SJSA1 (cell line): ENCODE measurements at places on chromosomes 3 and 15.

DNA sequence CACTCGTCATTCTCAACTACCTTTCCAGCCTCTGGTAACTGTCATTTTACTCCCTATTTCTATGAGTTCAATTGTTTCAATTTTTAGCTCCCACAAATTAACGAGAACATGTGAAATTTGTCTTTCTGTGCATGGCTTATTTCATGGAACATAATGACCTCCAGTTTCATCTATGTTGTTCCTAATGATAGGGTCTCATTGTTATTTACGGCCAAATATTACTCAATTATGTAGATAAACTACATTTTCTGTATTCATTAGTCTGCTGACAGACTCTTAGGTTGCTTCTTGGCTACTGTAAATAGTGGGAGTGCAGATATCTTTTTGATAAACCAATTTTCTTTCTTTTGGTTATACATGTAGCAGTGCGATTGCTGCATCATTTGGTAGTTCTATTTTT lies 374.9 kb upstream of the ROBO1 start:
- no peaks in the 10 kb centered on the region for H3K4me1 ChIP-seq
- DNase-seq, result no peak
- H3K27me3 ChIP-seq, result no peaks in the 10 kb centered on the region
- H3K27ac ChIP-seq, result no peak overlapping the region
- H3K4me3 ChIP-seq, result no peak overlapping the region

DNA sequence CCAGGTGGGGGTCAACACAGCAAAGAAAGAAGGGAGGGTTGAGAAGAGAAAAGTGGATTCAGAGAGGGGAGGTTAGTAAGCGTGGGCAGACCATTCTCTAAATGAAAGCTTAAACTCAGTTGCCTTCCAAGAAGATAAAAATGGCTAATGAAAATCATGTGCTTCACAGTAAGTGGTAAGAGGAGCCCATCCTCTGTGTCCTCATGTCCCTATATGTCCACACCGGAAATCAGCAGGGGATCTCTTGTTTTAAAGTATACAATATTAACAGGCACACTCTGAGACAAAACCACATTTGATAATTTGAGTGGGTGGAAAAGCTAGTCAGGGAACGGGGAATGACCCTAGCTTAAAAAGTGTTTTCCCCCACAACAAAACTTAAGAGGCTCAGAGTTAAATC lies 4.4 kb upstream of the FOXP1 start:
- DNase-seq, result no peak
- H3K4me1 ChIP-seq, result peaks cover 12% of the 10 kb centered on the region
- no peaks in the 10 kb centered on the region for H3K36me3 ChIP-seq

DNA sequence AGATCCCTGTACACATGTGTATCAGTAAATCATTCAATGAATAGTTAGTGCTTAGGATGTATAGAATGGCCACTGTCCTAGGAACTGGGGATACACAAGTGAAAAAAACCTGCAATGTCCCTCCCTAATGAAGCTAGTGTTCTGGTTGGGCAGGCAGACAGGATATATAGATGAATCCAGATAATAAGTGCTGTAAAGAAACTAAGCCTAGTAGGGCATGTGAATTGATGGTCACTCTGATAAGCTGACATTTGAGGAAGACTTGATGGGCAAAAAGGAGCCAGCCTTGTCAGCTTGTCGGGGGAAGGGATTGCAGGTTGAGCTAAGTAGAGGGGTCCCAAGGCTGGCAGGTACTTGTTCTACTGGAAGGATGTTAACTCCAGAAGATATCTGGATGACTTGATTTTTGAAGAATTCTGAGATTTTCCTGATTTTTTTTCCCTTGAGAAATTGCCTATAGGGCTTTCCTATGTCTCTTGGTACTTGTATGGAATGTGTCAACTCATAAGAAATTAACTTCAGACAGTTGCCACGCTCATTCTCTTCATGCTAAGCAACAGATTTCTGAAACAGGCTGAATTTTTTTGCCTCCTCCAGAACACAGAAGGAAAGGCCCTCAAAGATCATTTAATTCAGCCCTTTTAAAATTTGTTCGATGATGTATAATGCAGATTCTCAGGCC lies 6.3 kb upstream of the KIF23 start:
- H3K4me3 ChIP-seq, result no peak overlapping the region
- no peak for DNase-seq
- H3K27ac ChIP-seq, result no peak overlapping the region
- H3K4me1 ChIP-seq, result peaks cover 46% of the 10 kb centered on the region
- no peaks in the 10 kb centered on the region for H3K27me3 ChIP-seq

- peaks cover 3% of the 10 kb centered on the region; the same call in 1 of the 2 replicates for H3K4me1 ChIP-seq
- no peak overlapping the region for H3K27ac ChIP-seq
- no peaks in the 10 kb centered on the region for H3K27me3 ChIP-seq
- no peak overlapping the region for H3K4me3 ChIP-seq
- H3K36me3 ChIP-seq, result no peaks in the 10 kb centered on the region
These were observed 511.6 kb upstream of the MDFIC2 start for GRCh38 chr3:70824078-70824477.

- no peaks in the 10 kb centered on the region for H3K4me1 ChIP-seq
- H3K36me3 ChIP-seq, result no peaks in the 10 kb centered on the region
- no peaks in the 10 kb centered on the region for H3K27me3 ChIP-seq
- no peak overlapping the region for H3K27ac ChIP-seq
- no peak overlapping the region for H3K4me3 ChIP-seq
These were observed 148.2 kb downstream of the BBX start for GRCh38 chr3:107670986-107671385.

- H3K27me3 ChIP-seq, result no peaks in the 10 kb centered on the region
- no peak overlapping the region for H3K4me3 ChIP-seq
- H3K36me3 ChIP-seq, result no peaks in the 10 kb centered on the region
- no peaks in the 10 kb centered on the region for H3K4me1 ChIP-seq
- DNase-seq, result no peak
These were observed 215.5 kb downstream of the LRRC3B start for GRCh38 chr3:26838026-26838425.
